ENCODE measurements at places on chromosomes 7 and 10. TPM values are rescaled to one million over a fixed set of nuclear protein-coding genes. Genes with fewer than 3 reads are reported as not detected.

The GPR85 gene
- 2.6 TPM for total RNA-seq

The PRF1 gene
- not detected for total RNA-seq

The CYP2C18 gene
- total RNA-seq, result not detected

The MMD2 gene
- not detected for total RNA-seq

The SLC26A3 gene
- total RNA-seq, result not detected

The PTPRZ1 gene
- not detected for total RNA-seq

The DPYSL4 gene
- 6.3 TPM for total RNA-seq

The CCDC7 gene
- total RNA-seq, result 16.6 TPM

The LRIT1 gene
- not detected for total RNA-seq

The KIF11 gene
- total RNA-seq, result 2.4 TPM

The PROSER2 gene
- total RNA-seq, result 0.92 TPM

The ATOH7 gene
- not detected for total RNA-seq

The CUZD1 gene
- total RNA-seq, result 0.30 TPM

The PHKG1 gene
- total RNA-seq, result 0.46 TPM
